ENCODE measurements at places on chromosomes 12 and 14. TPM values are rescaled to one million over a fixed set of nuclear protein-coding genes. Genes with fewer than 3 reads are reported as not detected.

- no peak for DNase-seq
Measured at GRCh38 chr12:1790444-1790843, 29.9 kb upstream of the LRTM2 start.

The KRT6A gene
- not detected for total RNA-seq

The SLC17A8 gene
- not detected for total RNA-seq

GRCh38 chr12:12508612-12509011, 54.1 kb downstream of the DUSP16 start:
- no peak for DNase-seq

The ALDH6A1 gene
- 52.7 TPM for total RNA-seq

The MGP gene
- 147 TPM for total RNA-seq

DNA sequence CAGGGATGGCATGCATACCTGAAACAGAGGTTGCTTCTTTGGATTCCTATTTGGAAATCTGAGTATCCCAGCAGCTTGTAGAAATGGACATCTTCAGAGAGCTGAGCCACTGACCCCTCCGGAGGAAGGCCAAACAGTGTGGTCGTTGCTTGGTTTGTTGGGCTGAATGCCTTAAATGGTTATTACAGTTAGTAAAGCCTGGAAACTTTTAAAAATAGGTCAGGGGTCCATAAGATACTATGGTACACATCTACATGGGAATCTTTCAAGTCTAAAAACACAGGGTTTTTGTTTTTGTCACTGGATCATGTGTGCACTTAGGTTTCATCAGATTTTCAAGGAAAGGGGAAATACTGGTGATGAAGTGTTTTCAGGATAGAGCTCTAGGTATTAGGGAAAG, 7.7 kb downstream of the DYRK2 start:
- no peak for DNase-seq

DNA sequence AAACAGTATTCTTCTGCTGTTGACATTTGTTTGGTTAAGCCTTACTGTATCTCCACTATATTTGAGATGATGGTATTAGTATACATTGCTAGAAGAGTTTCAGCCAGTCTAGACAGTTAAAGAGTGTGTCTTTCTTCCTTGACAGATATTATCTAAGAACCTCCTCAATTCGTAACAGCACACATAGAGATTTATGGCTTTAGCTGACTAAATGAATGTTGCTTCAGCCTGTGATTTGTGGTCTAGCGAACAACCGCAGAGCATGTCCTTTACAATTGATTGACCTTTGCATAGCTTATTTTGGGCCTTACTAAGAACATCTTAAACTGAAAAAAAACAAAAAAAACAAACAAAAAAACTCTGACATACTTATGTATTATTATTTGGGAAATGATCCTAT, 122.2 kb downstream of the DAAM1 start:
- DNase-seq, result no peak

The KCNA5 gene
- 2.2 TPM for total RNA-seq

DNA sequence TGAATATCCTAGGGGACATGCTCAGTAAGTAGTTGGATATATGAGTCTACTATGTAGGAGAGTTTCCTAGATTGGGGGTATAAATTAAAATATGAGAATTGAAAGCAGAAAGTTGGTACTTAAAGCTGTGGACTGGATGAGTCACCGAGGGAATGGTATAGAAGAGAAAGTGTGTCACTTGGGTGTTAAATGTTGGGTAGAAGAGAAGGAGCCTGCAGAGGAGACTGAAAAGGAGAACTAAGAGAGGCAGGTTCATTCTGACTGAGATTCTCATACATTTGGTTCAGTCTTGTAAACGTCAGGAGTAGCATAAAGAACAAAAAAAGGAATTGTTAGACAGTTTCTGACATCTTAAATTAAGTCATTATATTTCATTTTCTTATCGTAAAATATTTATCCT, 19.9 kb downstream of the LRRC9 start:
- no peak for DNase-seq

The M6PR gene
- total RNA-seq, result 101 TPM

- peak; percentile 56 for DNase-seq
Measured at GRCh38 chr12:110246636-110247339, 34.3 kb upstream of the ATP2A2 start.

DNA sequence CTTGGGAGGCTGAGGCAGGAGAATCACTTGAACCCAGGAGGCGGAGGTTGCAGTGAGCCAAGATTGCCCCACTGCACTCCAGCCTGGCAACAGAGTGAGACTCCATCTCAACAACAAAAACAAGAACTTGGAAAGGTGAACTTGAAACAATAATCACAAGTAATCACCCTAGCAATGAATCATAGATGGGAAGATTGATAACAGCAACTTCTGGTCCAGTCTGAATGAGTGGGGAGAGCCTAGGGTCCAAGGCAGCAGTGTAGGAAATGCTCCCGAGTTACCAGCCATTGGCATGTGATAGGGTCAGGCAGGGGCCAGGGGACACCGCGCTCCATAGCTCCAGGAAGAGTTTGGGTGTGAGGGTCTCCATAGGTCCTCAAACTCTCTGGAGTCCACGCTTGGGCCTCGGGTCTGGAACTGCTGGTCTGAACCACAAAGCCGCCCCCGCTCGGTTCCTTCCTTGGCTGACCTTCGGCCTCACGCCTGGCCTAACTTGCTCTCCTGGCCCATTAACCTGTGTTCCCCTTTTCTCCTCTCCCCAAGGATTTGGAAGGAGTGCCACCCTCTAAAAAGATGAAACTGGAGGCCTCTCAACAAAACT, 19.9 kb upstream of the MLXIP start:
- no peak for DNase-seq

GRCh38 chr14:23115039-23115731, 3.9 kb downstream of the CEBPE start:
- no peak for DNase-seq

DNA sequence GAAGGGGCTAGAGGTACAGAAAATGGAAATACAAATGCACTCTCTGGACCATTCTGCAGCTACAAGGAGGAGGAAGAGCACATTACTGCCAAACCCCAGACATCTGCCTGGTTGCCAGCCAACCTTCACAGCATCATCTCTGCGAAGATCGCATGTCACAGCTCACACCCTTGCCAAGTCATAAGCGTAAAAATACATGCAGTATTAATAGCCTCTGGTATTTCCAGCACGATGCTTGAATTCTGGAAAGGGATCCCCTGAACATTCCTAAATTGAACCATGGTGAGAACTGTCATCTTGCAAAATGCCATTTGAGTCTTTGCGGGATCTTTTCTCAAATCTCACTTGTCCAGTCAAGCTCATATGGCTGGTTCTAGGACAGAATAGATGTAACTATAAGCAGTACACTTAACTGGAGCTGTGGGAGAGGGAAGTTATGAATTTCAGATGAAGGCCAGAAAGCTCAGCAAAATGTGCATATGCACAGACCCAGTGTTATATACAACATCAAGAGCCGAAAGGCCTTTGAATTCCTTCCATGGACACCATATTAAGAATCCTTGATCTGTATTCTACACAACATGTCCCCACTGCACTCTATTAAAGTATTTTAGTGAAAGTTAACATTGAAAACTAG, 211.6 kb downstream of the DUSP6 start:
- DNase-seq, result peak; percentile 65

The RPL10L gene
- not detected for total RNA-seq

Data from heart left ventricle (tissue), 16 donors.